Activated CD4-positive, alpha-beta T cell treated with anti-CD3 and anti-CD28 coated beads for 36 hours (primary cell): ENCODE measurements at places on chromosomes 12 and 14. TPM values are rescaled to one million over a fixed set of nuclear protein-coding genes. Genes with fewer than 3 reads are reported as not detected.

DNA sequence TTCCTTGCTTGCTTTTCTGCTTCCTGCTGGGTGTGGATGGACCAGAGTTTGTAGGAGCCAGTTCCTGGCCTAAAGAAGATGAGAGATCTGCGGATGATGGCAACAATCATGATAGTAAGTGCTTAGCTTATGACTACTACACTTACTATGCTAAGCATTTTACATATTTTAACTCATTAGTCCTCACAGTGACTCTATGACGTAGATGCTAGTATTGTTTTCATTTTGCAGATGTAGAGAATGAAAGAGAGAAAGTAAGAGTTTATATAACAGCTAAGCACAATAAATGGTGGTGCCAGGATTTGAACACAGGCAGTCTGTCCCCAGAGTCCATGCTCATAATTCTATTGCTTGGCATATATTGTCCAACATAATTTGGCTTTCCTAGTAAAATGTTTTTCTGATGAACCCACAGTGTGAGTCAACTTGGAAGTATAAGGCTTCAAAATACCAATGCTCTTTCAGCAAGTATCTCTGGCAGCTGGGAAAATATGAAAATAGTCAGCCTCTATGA lies 363.2 kb upstream of the DDHD1 start:
- DNase-seq, result no peak

RGS6 gene
- total RNA-seq, result 0.39 TPM

GRCh38 chr14:52318826-52319645 lies 4.9 kb downstream of the PTGER2 start:
- no peak for DNase-seq

DNA sequence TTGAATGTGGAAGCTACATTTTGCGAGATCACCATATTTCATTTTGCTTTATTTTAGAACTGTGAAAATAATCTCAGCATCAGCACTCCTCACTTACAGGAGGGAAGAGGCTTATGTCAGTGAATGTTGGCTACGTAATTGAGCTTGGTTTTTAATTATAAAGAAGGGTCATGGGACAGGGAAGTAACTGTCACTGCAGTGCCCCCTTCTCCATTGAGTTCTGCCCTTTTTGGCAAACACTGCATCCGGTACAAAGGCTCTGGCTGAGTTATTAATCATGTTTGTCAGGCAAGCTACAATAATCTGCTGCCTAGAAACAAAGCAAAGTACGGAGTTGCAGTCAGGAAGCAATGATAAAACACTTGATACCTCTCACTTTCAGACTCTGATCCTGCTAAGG lies 546.7 kb downstream of the SNAPC1 start:
- DNase-seq, result no peak

RD3L gene
- total RNA-seq, result not detected

HOXC6 gene
- total RNA-seq, result not detected

SRGAP1 gene
- 0.02 TPM for total RNA-seq
